ENCODE measurements at places on chromosomes 16 and 17. TPM values are rescaled to one million over a fixed set of nuclear protein-coding genes. Genes with fewer than 3 reads are reported as not detected.

GRCh38 chr17:41215681-41216080 lies 10.8 kb upstream of the KRTAP9-2 start:
- no peak for DNase-seq

GRCh38 chr17:56478836-56479447 lies 114.6 kb upstream of the NOG start:
- no peak for DNase-seq

The DGKE gene
- 13.3 TPM for total RNA-seq

GRCh38 chr17:7590743-7591142 lies 849 bp upstream of the SOX15 start:
- no peak for DNase-seq

DNA sequence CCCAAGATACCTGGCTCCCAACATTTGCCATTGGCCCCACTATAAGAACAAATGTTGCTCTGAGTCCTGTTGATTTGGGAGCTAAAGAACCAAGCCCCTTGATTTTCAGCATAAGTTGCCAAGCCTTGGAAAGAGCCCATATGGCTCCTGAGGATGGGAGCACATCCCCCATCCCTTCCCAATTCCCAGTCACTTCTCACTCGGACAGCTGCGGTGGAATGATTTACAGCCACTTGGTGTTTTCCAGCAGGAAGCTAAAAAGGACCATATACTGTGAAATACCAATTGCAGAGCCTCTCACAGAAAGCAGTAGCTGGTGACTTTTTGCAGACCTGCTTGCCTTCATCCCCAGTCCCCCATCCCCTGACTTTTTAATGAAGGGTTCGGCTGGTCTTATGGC lies 524.6 kb downstream of the GRIN2A start:
- no peak for DNase-seq

The PSME3IP1 gene
- 95.8 TPM for total RNA-seq

GRCh38 chr17:4811471-4811870 lies 4.5 kb downstream of the PLD2 start:
- DNase-seq, result no peak

- DNase-seq, result no peak
Observed at GRCh38 chr17:21059761-21060160, 16.9 kb upstream of the USP22 start.

DNA sequence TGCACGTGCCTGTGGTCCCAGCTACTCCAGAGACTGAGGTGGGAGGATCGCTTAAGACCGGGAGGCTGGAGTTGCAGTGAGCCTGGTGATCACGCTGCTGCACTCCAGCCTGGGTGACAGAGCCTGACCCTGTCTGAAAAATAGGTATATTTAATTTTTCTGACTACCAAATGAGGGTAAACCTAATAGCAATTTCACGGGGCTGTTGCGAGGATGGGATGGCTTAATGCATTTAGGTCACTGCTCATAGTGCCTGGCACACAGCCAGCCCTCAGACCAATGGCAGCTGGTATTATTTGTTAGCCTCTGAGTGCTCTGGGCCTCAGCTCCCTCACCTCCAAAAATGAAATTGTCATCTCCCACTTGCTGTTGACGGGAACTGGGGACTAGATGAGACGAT lies 5.9 kb upstream of the CDIP1 start:
- no peak for DNase-seq

DNA sequence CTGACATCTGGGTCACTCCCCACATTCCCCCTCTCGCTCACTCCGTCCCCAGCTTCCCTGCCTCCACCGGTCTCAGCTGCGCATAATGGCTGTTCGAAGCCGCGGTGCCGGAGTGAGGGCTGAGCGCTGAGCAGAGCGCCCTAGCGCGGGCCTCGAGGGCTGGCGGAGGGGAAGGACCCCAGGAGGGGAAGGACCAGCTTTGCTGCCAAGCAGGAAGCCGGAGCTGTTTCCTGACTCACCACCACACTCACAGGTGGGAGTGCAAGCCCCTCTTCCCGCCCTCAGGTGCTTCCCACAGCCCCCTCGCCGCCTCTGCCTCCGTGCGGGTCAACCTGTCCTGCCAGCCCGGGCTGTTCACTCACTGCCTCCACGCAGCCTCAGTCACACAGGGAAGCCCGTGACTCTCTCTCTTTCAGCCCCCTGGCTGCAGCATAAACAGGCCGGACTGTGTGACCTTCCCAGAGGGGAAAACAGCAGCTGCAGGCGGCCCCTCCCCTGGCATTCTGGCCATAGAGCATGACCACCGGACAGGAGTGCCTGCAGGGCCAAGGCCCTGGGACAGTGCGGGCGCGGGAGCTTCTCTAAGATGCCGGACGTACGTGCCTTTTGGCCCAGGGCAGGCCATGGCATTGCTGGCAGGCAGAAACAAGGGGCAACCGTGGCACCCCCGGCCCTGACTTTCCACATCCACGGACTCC lies 23.7 kb downstream of the SLC43A2 start:
- no peak for DNase-seq

The MYH13 gene
- not detected for total RNA-seq

- no peak for DNase-seq
Observed at GRCh38 chr16:19005561-19006445, 22.1 kb downstream of the TMC7 start.

All from prostate gland (tissue), 2 donors.